Trophoblast cell (in vitro differentiated cells and primary cell): ENCODE measurements at places on chromosomes 6 and 20.

- DNase-seq = no peak
Measured at GRCh38 chr6:19632786-19633185, 204.4 kb upstream of the ID4 start.

DNA sequence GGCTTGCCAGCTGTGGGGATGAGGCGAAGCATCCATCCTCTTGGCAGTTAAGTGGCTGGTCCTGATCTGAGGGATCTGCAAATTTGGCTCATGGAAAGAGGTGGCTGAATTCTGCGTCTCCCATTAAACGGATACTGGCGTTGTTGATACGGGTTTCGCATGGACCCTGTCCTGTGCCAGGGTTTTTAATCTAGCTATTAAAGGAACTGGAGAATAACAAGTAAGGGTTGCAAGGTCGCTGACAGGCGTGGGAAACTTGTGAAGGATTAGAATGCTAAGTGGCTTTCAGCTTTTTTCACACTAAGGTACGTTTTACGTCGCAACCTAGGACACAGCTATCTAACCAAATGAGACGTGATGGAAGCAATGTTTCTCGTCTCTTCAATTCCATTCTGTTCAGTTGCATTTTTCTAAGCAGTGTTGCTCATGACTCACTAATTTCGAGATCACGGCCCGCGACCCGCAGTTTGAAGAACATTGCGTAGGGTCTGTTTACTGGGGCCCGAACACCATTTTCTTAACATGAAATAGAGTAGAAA is 852 bp downstream of the GMNN start:
- DNase-seq = peak; percentile 87

GRCh38 chr6:4781426-4781825 is 5.2 kb downstream of the CDYL start:
- DNase-seq = no peak

DNA sequence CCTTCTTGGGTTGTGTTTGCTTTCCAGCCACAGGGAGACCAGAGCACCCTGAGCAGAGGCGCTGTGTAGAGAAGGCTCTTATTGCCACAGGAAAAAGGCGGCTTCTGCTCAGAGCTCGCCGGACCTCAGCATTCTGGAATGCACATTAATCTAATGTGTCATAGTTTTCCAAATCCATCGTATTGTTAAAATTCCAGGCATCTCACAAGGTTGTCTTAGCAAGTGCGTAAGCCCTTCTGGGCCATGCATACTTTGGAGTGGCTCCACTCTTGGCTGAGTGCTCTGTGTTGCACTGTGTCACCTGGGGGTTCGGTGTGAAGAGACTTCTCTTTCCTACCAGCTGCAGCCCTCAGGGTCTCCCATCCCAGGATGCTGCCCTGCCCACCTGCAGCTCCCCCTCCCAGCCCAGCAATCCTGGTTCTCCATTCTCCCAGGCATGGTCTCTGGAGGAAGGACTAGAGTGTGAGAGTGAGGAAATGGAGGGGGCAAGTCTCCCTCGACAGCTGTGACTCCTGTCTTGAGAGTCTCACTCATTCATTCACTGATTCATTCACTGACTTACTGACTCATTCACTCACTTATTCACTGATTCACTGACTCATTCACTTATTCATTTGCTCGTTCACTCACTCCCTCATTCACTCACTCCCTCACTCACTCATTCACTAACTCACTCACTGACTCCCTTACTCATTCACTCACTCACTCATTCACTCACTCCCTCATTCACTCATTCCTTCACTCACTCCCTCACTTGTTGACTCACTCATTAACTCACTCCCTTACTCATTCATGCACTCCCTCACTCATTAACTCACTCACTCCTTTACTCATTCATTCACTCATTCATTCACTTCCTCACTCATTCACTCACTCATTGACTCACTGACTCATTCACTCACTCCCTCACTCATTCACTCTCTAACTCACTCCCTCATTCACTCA is 83.7 kb upstream of the MPC1 start:
- DNase-seq = peak; percentile 65

- peak; percentile 67 for DNase-seq
Measured at GRCh38 chr20:40651151-40651550, 37.9 kb downstream of the MAFB start.

- DNase-seq = no peak
Measured at GRCh38 chr20:63085151-63085861, 78.5 kb upstream of the BHLHE23 start.

- DNase-seq = no peak
Measured at GRCh38 chr6:6105472-6106036, 98.8 kb upstream of the NRN1 start.

DNA sequence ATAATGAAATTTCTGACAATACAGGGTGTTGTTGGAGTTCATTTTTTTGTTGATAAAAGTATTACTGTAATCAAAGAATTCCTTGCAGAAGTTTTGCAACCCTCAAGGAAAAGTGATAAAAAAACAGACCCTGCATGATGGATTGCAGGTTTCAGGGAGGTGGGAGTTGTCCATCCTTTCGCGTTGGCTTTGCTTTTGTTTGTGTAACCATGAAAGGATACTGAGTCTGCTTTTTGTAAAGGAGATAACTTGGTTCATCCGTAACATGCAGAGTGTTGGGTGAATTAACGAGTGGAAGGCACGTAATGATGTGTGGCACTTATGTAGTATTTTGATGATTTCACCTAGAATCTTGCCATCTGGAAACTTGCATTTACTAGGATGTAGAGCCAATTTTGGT is 23.6 kb downstream of the FOXO3 start:
- DNase-seq = no peak

GRCh38 chr20:48592107-48592940 is 235.5 kb downstream of the PREX1 start:
- DNase-seq = no peak

- no peak for DNase-seq
Measured at GRCh38 chr6:123635144-123635543, 1.6 kb downstream of the TRDN start.
